Common myeloid progenitor, CD34-positive (primary cell): ENCODE measurements at places on chromosomes 3 and 15.

- H3K27me3 ChIP-seq, result no peaks in the 10 kb centered on the region
- no peak overlapping the region for H3K27ac ChIP-seq
- H3K36me3 ChIP-seq, result no peaks in the 10 kb centered on the region
- H3K4me1 ChIP-seq, result no peaks in the 10 kb centered on the region
- H3K4me3 ChIP-seq, result no peak overlapping the region
Measured at GRCh38 chr3:40079203-40079846, 230.2 kb upstream of the EIF1B start.

DNA sequence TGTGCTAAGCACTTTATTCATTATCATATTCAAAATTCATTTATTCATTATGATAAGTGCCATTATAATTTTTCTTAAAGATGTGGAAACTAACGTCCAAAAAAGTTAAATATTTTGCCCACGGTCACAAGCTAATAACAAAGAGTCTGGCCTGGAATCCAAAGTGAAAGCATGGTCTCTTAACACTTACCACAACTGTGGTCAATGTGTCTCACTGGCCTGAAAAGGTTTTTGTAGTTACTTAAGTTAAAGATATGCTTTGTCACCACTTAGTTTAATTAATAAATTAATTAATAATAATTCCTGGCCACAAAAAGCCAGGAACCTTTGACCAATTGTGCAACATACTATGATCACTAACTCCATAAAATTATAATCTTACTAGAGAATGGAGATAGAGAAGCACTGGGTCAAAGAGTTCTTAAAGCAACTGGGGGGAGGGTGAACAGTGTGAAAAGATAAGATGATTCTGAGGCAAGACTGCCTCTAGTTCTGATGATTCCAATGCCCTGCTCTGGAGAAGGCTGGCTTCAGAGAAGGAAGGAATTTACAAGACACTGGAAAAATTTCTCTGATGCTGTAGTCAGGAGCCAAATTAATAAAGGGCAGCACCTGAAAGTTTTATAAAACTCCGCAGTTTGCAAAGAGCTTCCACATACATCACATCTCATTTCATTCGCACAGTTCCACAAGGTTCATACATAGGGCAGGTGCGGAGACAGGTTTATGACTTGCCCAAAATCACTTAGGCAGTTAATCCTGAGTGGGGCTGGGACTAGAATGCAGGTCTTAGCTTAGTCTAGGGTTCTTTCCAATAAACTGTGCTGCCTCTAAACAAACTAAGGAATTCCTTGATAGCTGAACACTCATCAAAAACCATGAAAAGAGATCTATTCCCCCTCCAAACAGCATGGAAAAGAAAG is 32.5 kb downstream of the NPTN start:
- H3K27me3 ChIP-seq, result no peaks in the 10 kb centered on the region
- H3K27ac ChIP-seq, result no peak overlapping the region
- no peak overlapping the region for H3K4me3 ChIP-seq

GRCh38 chr3:98855806-98856400 is 45.6 kb downstream of the DCBLD2 start:
- H3K4me3 ChIP-seq, result no peak overlapping the region
- no peaks in the 10 kb centered on the region for H3K27me3 ChIP-seq
- no peak for DNase-seq
- H3K36me3 ChIP-seq, result no peaks in the 10 kb centered on the region
- no peak overlapping the region for H3K27ac ChIP-seq

DNA sequence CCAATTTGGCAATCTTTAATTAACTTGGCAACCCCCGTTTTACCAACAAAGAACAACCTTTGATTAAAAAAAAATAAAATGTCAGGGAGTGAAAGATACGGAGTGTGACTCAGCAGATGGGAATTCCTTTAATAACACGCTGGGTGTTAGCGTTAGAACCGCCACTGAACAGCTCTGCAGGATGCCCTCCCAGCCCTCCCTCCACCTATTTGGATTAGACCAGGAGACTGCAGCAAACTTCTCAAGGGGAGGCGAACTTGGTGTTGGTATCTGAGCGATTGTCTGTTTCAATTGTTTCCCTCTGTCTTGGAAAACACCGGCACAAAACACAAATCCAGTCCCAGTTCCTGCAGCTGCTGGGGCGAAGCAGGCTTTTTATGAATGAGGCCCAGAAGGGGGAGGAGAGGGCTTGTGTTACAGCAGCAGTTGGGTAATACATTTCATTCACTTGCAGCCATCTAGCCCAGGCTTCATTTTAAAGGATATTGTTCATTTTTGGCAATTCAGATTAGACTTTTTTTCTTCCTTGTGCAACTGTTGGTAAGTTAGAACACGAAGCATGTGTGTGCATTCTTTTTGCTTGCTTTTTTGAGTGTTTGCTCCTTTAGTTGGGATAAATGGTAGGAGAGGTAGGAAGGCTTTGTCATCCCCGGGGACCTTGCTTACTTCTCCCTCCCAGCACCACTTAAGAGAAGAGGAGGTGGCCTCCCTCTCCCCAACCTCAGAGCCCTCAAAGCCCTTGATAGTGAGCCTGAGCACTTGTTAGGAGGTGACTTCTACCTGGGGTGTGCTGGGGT is 152.3 kb downstream of the IGF1R start:
- H3K36me3 ChIP-seq, result no peaks in the 10 kb centered on the region
- no peaks in the 10 kb centered on the region for H3K27me3 ChIP-seq
- H3K4me3 ChIP-seq, result no peak overlapping the region

- peaks cover 62% of the 10 kb centered on the region for H3K4me1 ChIP-seq
- no peaks in the 10 kb centered on the region for H3K36me3 ChIP-seq
- no peak overlapping the region for H3K4me3 ChIP-seq
Measured at GRCh38 chr3:129228891-129229585, 20.4 kb upstream of the COPG1 start.

- no peak overlapping the region for H3K27ac ChIP-seq
- H3K36me3 ChIP-seq, result peaks cover 74% of the 10 kb centered on the region
- no peaks in the 10 kb centered on the region for H3K4me1 ChIP-seq
- no peaks in the 10 kb centered on the region for H3K27me3 ChIP-seq
- no peak overlapping the region for H3K4me3 ChIP-seq
Measured at GRCh38 chr3:123098426-123099330, 31.9 kb downstream of the PDIA5 start.

DNA sequence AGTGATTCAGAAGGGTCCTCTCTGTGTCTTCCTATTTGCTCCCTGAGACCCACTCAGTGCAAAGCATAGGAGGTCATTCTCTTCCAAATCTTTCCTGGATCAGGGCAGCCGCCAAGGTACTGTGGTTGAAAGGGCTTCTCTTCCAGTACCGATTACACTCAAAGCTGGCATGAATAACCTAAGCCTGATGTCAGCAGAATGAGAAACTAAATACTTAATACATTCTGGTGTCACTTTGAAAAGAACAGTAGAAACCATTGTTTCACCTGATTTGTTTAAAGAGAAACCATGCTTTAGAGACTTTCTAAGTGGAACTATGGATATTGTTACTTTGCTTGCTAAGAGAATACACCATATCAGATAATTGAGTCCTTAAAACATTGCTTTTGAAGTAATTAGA is 50.2 kb downstream of the PDHB start:
- no peaks in the 10 kb centered on the region for H3K4me1 ChIP-seq
- no peak overlapping the region for H3K4me3 ChIP-seq
- H3K36me3 ChIP-seq, result peaks cover 12% of the 10 kb centered on the region
- H3K27ac ChIP-seq, result no peak overlapping the region

- H3K36me3 ChIP-seq, result no peaks in the 10 kb centered on the region
- no peaks in the 10 kb centered on the region for H3K27me3 ChIP-seq
- H3K4me1 ChIP-seq, result peaks cover 5% of the 10 kb centered on the region
- DNase-seq, result peak; percentile 22
Measured at GRCh38 chr3:171556574-171557145, 96.5 kb upstream of the TNIK start.

DNA sequence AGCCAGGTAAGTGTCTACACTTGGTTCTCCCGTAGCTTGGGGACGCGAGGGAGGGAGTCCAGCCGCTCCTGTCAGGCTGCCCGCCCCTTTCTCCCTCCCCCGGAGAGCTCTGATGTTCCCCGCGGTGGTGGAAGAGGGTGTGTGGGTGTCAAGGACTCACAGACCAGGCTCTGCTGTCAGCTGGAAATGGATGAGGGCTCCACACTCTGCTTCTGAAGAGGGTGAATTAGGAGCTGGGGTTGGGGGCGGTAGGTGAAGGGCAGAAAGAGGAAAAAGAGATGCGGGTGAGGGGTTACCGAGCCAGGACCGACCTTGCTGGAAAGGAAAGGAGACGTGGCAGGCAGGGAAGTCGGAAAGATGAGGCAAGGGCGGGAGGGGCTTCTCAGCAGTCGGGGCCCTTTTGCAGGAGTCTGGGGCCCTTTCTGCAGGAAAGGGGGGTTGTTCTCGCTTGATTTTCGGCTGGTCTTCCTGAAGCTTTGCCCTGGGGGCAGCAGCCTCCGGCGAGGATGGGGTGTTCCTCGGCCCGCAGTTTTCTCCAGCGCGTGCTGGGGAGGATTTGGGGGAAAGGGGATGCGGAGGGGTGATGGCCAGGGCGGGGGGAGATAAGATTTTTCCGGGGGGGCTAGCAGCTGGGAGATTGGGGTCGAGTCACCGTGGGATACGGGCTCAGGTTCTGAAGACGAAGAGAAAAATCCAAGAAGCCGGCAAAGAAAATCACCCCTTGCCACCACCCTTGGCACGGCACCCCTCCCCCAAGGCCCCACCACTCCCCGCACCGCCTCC is 602 bp upstream of the BAHD1 start:
- H3K4me3 ChIP-seq, result peak overlapping the region; percentile 63
- peaks cover 2% of the 10 kb centered on the region for H3K4me1 ChIP-seq
- peaks cover 43% of the 10 kb centered on the region for H3K27me3 ChIP-seq
- H3K36me3 ChIP-seq, result peaks cover 4% of the 10 kb centered on the region
- H3K27ac ChIP-seq, result no peak overlapping the region
- peak; percentile 25 for DNase-seq

- H3K36me3 ChIP-seq, result no peaks in the 10 kb centered on the region
- no peak overlapping the region for H3K27ac ChIP-seq
- H3K27me3 ChIP-seq, result no peaks in the 10 kb centered on the region
- DNase-seq, result no peak
- H3K4me3 ChIP-seq, result no peak overlapping the region
- no peaks in the 10 kb centered on the region for H3K4me1 ChIP-seq
Measured at GRCh38 chr3:145900056-145900829, 260.7 kb downstream of the PLOD2 start.

DNA sequence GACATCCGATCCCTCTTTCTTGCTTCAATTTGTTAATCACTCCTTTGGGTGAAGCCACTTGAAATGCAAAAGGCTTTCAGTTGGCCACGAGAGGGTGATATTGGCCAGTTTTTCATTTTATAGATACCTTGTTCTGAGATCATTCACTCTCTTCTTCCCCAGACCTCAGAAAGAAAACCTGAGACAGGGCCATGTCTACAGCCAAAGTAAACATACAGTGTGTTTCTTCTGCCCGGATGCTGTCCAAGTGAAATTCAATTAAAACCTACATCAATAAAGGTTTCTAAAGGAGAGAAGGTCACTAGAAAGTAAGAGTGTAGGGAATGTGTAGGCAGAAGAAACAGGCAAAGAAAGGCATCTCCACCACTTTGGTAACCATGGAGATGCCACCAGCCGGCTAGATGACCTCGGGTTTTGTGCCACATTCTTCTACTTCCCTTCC is 39.5 kb upstream of the FMN1 start:
- H3K27ac ChIP-seq, result no peak overlapping the region
- no peak overlapping the region for H3K4me3 ChIP-seq
- no peaks in the 10 kb centered on the region for H3K27me3 ChIP-seq
- DNase-seq, result peak; percentile 57
- no peaks in the 10 kb centered on the region for H3K36me3 ChIP-seq

DNA sequence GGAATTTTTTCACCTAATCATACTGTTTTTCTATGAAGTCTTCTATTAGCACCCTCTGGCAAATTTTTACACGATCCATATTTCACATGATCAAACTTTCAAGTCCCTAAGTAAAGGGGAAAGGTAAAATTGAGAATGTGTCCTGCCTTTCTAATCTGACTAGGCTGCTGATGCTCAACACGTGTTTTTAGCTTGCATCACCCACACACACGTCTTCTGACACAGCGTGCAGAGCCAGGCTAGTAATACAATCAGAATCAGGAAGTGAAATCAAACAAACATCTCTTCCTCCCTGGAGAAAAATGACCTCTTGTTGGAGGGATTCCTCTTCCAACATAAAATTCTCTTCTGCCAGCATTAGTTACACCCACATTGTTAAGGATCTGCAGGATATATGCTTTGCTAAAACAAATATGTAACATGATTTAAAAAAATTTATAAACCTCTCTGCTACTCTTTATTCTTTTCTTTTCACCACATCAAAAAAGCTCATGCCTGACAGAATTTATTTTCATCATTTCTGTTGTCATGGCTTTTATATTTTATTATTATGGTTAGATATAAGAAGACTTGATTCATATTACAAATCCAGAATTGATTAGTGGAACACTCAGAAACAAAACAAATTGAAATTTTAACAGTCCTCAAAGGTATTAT is 122.4 kb downstream of the RAP2B start:
- no peaks in the 10 kb centered on the region for H3K27me3 ChIP-seq
- H3K4me3 ChIP-seq, result no peak overlapping the region
- no peaks in the 10 kb centered on the region for H3K4me1 ChIP-seq
- no peaks in the 10 kb centered on the region for H3K36me3 ChIP-seq
- DNase-seq, result peak; percentile 26

GRCh38 chr3:156761007-156761406 is 65.1 kb upstream of the LEKR1 start:
- H3K27me3 ChIP-seq, result no peaks in the 10 kb centered on the region
- H3K27ac ChIP-seq, result no peak overlapping the region
- peaks cover 12% of the 10 kb centered on the region for H3K4me1 ChIP-seq
- no peak for DNase-seq

- DNase-seq, result no peak
- no peak overlapping the region for H3K27ac ChIP-seq
- H3K36me3 ChIP-seq, result no peaks in the 10 kb centered on the region
- peaks cover 3% of the 10 kb centered on the region for H3K4me1 ChIP-seq
Measured at GRCh38 chr3:107235193-107235927, 141.9 kb upstream of the CCDC54 start.

- peaks cover 14% of the 10 kb centered on the region for H3K4me1 ChIP-seq
- H3K36me3 ChIP-seq, result peaks cover 11% of the 10 kb centered on the region
- H3K27me3 ChIP-seq, result no peaks in the 10 kb centered on the region
Measured at GRCh38 chr3:10116138-10116460, 624 bp downstream of the BRK1 start.

DNA sequence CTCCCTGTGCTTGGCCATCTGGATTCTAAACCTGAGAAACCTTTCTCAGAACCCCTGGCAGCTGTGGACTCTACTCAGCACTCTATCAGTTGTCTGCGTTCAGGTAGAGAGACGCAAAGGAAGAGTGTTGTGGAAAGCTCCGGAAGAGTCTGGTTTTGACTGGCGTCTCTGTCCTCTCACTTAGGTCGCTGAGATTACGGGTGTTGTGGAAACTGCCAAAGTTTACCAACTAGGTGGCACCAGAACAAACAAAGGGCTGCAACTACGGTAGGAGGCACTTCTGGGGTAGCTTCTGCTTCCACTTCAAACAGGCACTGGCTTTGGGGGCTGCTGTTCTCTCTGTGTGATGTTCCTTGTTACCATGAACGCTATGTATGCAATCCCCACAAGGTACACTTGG is 19.2 kb upstream of the ITPKA start:
- no peak overlapping the region for H3K27ac ChIP-seq
- no peak overlapping the region for H3K4me3 ChIP-seq
- H3K36me3 ChIP-seq, result peaks cover 36% of the 10 kb centered on the region
- no peaks in the 10 kb centered on the region for H3K27me3 ChIP-seq
- H3K4me1 ChIP-seq, result no peaks in the 10 kb centered on the region

- no peak overlapping the region for H3K27ac ChIP-seq
- H3K4me1 ChIP-seq, result no peaks in the 10 kb centered on the region
- no peak overlapping the region for H3K4me3 ChIP-seq
- H3K36me3 ChIP-seq, result peaks cover 8% of the 10 kb centered on the region
- peak; percentile 6 for DNase-seq
Measured at GRCh38 chr3:119918992-119919933, 137.4 kb downstream of the NR1I2 start.

GRCh38 chr3:69868841-69869420 is 129.7 kb downstream of the MITF start:
- no peak overlapping the region for H3K4me3 ChIP-seq
- H3K27ac ChIP-seq, result no peak overlapping the region
- no peaks in the 10 kb centered on the region for H3K27me3 ChIP-seq
- H3K36me3 ChIP-seq, result no peaks in the 10 kb centered on the region
